ENCODE measurements at places on chromosomes 12 and 14. TPM values are rescaled to one million over a fixed set of nuclear protein-coding genes. Genes with fewer than 3 reads are reported as not detected.

Gene KRT71
- total RNA-seq, result not detected

GRCh38 chr14:23951590-23952201 lies 1.9 kb upstream of the DHRS4 start:
- H3K27ac ChIP-seq, result no peak overlapping the region
- H3K36me3 ChIP-seq, result no peaks in the 10 kb centered on the region
- H3K4me3 ChIP-seq, result no peak overlapping the region

DNA sequence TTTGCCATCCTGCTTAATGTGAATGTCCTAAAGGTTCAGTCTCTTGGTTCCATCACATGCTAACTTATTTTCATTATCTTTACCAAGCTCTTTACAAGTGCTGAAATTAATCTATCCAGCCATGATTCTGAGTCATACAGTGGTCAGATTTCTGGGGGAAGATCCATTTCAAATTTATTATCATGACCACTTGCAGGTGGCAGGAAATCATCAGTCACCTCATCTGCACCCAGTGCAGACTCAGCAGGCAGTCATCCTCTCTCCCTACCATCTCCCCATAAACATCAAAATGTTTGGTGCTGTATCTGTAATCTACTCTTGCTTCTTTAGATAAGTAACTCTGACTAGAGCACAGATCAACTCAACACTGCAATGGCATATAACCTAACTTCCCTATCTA lies 23.5 kb downstream of the ATG14 start:
- no peak overlapping the region for H3K27ac ChIP-seq
- H3K36me3 ChIP-seq, result peaks cover 35% of the 10 kb centered on the region
- DNase-seq, result no peak
- no peak overlapping the region for H3K4me3 ChIP-seq
- H3K4me1 ChIP-seq, result no peaks in the 10 kb centered on the region

- H3K27me3 ChIP-seq, result no peaks in the 10 kb centered on the region
- H3K36me3 ChIP-seq, result peaks cover 19% of the 10 kb centered on the region
- H3K4me3 ChIP-seq, result no peak overlapping the region
Observed at GRCh38 chr12:109925185-109925840, 25.2 kb downstream of the TCHP start.

- H3K27me3 ChIP-seq, result no peaks in the 10 kb centered on the region
- H3K27ac ChIP-seq, result no peak overlapping the region
- no peaks in the 10 kb centered on the region for H3K36me3 ChIP-seq
- no peaks in the 10 kb centered on the region for H3K4me1 ChIP-seq
- no peak overlapping the region for H3K4me3 ChIP-seq
Observed at GRCh38 chr14:104051092-104051813, 34.2 kb upstream of the ASPG start.

DNA sequence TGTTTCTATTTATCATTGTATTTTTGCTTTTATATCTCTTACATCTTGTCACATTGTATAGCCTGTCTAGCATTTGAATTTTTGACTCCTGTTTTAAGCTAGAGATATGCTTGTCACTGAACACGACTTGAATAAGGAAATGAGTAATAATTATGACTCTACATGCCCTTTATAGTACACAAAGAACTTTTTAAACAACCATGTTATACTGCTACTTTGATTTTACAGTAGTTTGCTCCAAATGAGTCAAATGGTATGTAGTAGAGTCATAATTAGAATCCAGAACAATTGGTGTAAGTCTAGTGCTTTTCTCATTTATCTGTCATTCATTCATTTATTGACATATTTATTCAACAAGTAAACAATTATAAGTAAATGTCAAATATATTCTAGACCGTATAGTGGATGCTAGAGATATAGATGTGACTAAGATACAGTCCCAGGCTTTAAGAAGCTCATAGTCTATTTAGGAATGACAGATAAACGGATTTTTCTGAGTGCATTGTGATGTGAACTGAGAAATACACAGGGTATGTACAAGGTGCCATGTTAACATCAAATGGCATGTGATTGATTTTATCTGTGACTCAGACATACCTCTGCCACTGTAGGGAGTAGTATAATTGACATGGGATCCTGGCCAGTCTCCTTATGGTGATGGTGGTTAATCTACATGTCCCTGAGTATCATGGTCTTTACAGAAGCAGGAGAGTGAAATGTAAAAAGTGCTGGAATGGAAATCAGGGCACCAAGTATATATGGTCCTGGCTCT lies 799.7 kb downstream of the DIO2 start:
- no peaks in the 10 kb centered on the region for H3K36me3 ChIP-seq
- no peak for DNase-seq
- H3K4me3 ChIP-seq, result no peak overlapping the region
- H3K4me1 ChIP-seq, result no peaks in the 10 kb centered on the region
- H3K27me3 ChIP-seq, result no peaks in the 10 kb centered on the region

Gene SDR9C7
- total RNA-seq, result not detected

Gene CLEC7A
- 87.8 TPM for total RNA-seq

GRCh38 chr14:51922624-51923023 lies 62.2 kb downstream of the GNG2 start:
- H3K27ac ChIP-seq, result no peak overlapping the region
- H3K27me3 ChIP-seq, result no peaks in the 10 kb centered on the region
- no peaks in the 10 kb centered on the region for H3K4me1 ChIP-seq
- no peak for DNase-seq
- H3K4me3 ChIP-seq, result no peak overlapping the region
- H3K36me3 ChIP-seq, result no peaks in the 10 kb centered on the region

GRCh38 chr14:33788161-33788560 lies 162.7 kb downstream of the EGLN3 start:
- H3K4me3 ChIP-seq, result no peak overlapping the region
- no peaks in the 10 kb centered on the region for H3K36me3 ChIP-seq
- no peak overlapping the region for H3K27ac ChIP-seq
- no peak for DNase-seq
